Left renal pelvis (tissue), 4 donors: ENCODE measurements at places on chromosomes 6 and 20. TPM values are rescaled to one million over a fixed set of nuclear protein-coding genes. Genes with fewer than 3 reads are reported as not detected.

Gene RSPO3
- 18.9 TPM for polyA plus RNA-seq

Gene HLA-G
- polyA plus RNA-seq = 10.5 TPM

Gene REM1
- polyA plus RNA-seq = 2.7 TPM

Gene LY6G6F
- 1.5 TPM for polyA plus RNA-seq

Gene KIF25
- polyA plus RNA-seq = 0.87 TPM

Gene RAB44
- polyA plus RNA-seq = 0.09 TPM

Gene PNLDC1
- 1.7 TPM for polyA plus RNA-seq

Gene IRAK1BP1
- polyA plus RNA-seq = 13.5 TPM

Gene ARFGEF3
- polyA plus RNA-seq = 5.8 TPM

Gene HDGFL1
- polyA plus RNA-seq = not detected

Gene INSM1
- not detected for polyA plus RNA-seq

Gene GNMT
- 2.0 TPM for polyA plus RNA-seq

Gene STMND1
- polyA plus RNA-seq = 0.24 TPM

Gene TM9SF4
- 69.1 TPM for polyA plus RNA-seq

Gene PPP1R14C
- 23.3 TPM for polyA plus RNA-seq

Gene VWA7
- polyA plus RNA-seq = 11.1 TPM

Gene ANGPT4
- polyA plus RNA-seq = 0.18 TPM

Gene TGM2
- 11.5 TPM for polyA plus RNA-seq

Gene C20orf202
- polyA plus RNA-seq = 0.27 TPM

Gene CFAP61
- 0.12 TPM for polyA plus RNA-seq

Gene ZNF512B
- polyA plus RNA-seq = 33.3 TPM

Gene C6orf58
- 0.38 TPM for polyA plus RNA-seq

Gene NOX3
- polyA plus RNA-seq = 1.6 TPM

Gene CHRNA4
- 4.9 TPM for polyA plus RNA-seq

Gene VGLL2
- polyA plus RNA-seq = not detected

Gene CGA
- polyA plus RNA-seq = 0.37 TPM

Gene HNF4A
- polyA plus RNA-seq = 51.5 TPM

Gene IL17A
- polyA plus RNA-seq = not detected

Gene SGK2
- 3.4 TPM for polyA plus RNA-seq

Gene HLA-DQB2
- not detected for polyA plus RNA-seq

Gene COL9A3
- polyA plus RNA-seq = 51.8 TPM

Gene SIRPB2
- 0.87 TPM for polyA plus RNA-seq

Gene CTSZ
- polyA plus RNA-seq = 75.6 TPM

Gene SNRNP48
- 16.3 TPM for polyA plus RNA-seq

Gene CRISP2
- not detected for polyA plus RNA-seq

Gene PERP
- polyA plus RNA-seq = 2.9 TPM

Gene TINAG
- 29.7 TPM for polyA plus RNA-seq
